ENCODE measurements at places on chromosomes 12 and 14. TPM values are rescaled to one million over a fixed set of nuclear protein-coding genes. Genes with fewer than 3 reads are reported as not detected.

The NAB2 gene
- total RNA-seq, result 21.0 TPM

DNA sequence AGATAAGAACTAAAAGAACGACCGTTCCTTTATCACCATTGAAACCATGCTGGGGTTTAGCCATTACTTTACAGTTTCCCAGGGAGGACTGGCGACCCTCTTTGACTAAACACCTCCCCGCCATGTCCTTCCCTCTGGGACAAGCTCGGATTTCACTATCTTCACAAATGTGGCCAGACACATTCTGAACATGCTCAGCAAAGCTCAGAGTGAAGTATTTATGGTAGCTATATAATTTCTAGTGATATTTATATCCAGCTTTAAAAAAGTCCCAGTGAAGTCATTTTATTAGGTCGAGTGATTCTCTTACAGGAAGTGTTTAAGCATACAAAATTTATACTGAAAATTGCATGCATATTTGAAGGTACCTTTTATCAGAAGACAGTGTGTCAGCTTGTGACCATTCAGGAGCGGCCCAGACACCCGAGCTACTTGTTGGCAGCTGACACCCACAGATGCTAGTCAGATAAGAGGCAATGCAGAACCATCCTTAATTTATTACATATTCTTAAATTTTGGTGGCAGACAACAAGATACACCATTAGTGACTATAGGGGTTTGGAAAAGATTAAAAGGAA is 36.8 kb downstream of the NIN start:
- no peak for DNase-seq

The RFC5 gene
- 25.3 TPM for total RNA-seq

- no peak for DNase-seq
Measured at GRCh38 chr14:30143627-30144026, 216.0 kb upstream of the PRKD1 start.

DNA sequence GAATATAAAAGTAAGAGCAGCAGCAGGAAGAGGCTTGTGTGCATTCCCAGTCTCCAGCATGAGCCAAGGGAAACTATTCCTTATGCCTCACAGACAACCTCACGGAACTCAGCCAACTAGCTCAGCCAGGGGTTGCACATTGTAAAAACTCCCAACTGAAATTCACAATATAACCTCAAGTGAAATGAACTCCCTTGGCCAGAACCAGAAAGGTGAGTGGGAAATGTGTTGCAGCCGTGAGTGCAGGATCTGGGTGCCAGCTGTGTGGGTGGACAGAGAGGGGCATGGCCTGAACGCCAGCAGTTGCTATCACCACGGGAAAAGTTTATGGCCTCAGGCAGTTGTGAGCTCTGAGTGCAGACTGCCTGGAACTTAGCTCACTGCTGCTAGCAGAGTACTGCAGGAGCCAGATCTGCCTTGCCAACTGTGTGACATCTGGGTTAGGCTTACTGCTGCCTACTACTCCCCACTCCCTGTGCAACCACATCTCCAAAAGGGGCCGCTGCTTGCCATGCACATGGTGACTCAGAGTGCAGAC is 2.3 kb upstream of the CLEC1A start:
- no peak for DNase-seq

The OR6C70 gene
- total RNA-seq, result not detected

DNA sequence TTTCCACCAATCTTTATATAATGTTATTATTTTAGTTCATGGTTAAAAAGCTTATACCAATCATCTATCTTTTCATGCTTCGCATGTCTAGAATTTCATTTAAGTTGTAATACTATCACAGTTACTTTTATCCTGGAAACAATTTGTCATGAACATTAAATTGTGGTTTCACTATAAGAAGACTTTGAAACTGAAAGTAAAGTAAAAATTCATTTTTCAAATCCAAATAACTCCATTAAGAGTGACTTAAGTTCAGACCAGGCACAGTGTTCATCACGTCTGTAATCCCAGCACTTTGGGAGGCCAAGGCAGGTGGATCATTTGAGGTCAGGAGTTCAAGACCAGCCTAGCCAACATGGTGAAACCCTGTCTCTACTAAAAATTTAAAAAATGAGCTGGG is 12.4 kb downstream of the ESR2 start:
- no peak for DNase-seq

- no peak for DNase-seq
Measured at GRCh38 chr12:83996671-83997070, 915.9 kb downstream of the SLC6A15 start.

DNA sequence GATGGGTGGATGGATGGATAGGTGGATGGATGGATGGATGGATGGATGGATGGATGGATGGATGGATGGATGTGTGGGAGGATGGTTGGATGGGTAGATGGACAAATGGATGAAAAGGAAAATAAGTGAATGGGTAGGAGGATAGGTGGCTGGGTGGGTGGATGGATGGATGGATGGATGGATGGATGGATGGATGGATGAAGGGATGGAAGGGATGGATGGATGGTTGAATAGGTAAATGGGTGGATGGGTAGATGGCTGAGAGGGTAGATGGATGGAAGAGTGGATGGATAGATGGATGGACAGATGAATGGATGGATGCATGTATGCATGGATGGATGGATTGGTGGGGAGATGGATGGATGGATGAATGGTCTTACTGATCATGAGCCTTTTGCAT is 36.5 kb downstream of the MAP1LC3B2 start:
- no peak for DNase-seq

DNA sequence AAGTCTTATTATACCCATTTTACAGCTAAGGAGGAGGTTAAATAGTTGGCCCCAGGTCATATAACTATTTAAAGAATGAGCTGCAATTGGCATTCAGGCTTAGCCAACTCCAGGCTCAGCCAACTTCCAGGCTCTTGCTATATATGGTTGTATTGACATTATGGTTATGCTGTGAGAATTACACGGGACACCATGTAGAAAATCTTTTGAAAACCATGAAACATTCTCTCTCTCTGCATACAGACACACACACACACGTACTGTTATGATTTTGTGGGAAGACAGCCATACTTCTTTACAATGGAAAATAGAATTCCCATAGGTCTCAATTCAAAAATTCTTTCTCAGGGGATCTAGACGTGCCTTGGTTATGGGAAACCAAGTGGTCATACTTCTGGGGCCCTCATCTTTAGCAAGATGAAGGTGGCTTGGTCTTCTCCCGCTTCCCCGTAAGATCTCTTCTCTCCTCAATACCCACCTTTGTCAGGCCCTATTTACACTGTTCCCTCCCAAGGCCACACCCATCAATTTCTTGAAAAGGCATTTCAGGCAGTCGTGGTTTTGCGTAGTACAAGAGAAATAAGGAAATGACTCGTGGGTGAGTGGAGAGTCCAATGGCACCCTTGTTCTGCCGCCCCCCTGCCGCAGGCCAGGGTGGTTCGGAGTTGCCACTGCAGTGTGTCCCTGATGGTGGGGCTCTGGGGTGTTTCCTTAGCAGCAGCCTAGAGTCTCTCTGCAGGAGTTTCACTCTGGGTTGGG is 10.0 kb upstream of the GPRC5A start:
- DNase-seq, result peak; percentile 12

The DIO2 gene
- total RNA-seq, result under 0.01 TPM

DNA sequence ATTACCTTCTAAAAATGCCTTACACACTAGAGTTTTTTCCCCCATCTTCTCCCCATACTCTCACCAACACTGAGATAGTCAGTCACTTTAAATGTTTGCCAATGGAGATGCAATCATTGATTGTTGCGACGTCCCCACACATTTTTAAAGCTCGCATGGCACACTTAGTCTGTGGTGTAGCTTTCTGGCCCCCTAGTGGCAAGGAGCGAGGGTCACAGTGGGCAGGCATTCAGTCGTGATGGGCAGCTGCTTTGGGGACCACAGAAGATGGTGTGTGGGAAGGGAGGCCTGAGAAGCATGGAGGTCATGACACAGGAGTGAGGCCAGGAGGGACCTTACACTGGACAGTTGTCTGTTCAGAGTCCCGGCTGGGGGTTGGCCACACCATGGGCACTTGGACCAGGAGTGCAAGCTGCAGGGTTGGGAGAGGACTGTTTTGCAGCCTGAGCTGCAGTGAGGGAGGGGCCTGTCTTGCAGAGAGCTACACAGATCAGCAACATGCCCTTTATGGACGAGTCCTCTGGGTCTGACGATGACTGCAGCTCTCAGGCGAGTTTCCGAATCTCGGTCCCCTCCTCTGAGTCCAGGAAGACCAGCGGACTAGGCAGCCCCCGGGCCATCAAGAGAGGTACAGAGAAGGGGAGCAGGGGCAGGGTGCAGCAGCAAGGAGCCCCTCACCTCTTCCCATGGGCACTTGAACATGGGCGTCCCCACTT is 28.6 kb downstream of the PIGH start:
- peak; percentile 61 for DNase-seq

DNA sequence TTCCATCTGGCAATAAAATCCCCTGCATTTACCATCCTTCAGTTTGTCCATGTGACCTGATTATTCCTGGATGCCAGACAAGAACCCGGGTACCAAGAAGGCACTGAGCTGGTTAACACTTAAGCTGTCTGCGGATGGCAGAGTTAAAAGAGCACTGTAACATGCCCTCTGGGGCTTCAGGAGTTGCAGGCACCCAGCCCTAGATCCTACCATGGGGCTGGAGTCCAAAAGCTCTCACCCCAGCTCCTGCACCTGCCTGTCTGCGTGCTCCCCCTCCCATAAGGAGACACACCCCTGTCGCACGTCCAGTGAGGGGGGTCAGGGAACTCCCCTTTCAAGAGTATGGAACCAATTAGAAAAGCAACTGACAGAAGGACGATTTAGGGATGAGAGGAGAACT is 14.6 kb upstream of the FBXO34 start:
- no peak for DNase-seq

GRCh38 chr12:20077618-20078017 is 290.7 kb upstream of the PDE3A start:
- DNase-seq, result no peak

The TMPRSS12 gene
- total RNA-seq, result not detected

DNA sequence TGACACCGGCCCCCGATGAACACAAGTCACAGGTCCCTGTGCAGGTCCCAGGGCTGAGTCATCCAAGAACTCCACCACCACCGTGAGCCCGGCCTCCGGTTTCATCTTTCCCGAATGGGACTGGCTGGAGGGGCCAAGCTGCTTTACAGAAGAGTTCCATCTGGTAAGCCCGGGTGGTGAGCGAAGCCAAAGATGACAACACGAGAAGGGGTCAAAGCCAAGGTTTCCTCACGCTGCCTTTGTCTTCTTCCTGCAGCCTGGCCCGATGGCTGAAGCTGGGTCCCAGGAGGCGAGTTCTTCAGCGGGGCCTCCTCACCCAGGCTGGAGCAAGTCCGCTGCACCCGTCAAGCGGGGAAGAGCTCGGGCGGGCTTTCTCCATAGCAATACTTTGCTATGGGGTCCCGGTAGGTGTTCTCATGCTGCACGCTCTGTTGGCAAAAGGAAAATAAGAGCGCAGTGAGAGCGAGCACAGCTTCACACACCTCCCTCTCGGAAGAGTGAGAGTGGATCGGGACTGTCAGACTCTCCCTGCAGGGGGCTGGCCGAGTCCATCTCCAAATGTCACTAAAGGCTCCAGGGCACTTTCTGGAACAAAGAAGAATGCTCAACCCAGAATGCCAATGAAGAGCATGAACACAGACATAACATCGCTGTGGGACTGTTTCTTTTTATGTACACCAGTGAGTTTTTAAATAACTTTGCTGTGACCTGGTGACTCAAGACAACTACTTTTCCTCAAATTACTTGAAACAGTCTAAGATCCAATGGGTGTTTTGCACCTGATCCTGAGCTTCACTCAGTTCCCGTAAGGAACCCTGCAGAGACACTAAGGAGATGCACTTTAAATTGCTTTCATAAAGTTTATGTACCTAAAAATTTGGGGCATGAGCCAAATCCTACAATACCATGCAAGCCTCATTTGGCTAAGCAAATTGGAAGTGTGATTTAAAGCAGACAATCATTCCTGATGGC is 20.1 kb downstream of the SPRING1 start:
- DNase-seq, result no peak

- DNase-seq, result no peak
Measured at GRCh38 chr14:61581955-61582615, 113.2 kb upstream of the HIF1A start.

DNA sequence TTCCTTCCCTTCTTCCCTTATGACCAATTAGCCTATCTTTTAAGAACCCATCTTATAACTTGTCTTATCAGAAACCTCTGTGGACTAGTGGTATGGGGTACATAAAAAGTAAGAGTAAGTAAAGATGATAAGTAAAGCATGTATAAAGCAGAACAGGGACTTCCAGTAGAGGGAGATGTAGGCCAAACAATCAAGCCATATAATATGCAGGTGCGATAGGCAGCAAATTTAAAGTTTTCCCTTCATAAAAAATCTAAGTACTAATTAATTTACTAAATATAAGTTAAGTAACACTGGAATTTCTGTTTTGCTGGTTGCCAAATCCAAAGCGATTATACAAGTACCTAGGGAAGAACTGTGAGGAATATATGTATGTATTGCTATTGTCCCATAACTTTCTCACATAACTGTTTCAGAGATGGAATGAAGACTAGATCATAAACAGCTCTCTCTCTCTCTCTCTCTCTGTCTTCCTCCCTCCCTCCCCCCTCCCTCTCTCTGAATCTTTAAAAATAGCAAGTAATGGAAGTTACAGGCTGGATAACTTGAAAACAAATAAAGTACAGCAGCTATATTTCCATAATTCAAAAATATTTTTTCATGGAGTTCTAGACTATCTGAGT is 25.7 kb downstream of the METTL25 start:
- peak; percentile 15 for DNase-seq

The CCDC197 gene
- total RNA-seq, result not detected

The NRXN3 gene
- total RNA-seq, result 0.27 TPM

DNA sequence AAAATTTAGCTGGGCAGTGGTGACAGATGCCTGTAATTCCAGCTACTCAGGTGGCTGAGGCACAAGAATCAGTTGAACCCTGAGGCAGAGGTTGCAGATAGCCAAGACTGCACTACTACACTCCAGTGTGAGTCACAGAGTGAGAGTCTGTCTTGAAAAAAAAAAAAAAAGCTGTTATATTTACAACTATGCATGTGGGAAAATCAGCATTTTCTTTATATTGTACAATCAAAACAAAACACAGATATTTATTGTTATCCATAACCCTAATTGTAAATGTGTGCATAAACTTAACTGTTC is 12.5 kb downstream of the C1R start:
- DNase-seq, result no peak

DNA sequence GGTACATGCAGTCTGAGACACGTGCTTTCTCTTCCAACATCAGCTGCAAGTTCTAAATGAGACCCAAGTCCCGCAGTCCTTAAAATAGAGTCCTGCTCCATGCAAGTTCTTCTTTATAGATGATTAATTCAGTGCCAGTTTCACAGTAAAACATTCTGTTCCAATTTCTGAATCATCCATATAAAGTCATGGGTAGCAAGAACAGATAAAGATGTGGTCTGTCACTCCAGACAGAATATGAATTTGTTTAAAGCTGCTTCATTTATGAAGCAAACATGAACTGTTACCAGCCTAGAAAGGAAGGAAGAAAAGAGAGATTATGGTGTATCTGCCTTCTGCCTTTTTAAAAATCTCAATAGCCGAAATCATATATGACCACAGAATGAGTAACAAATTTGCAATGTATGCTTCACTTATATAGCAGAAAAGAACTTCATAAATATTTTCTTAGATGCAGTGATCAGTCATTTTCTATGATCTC is 83.3 kb downstream of the KITLG start:
- DNase-seq, result no peak

Data from hematopoietic multipotent progenitor cell (in vitro differentiated cells).